ENCODE measurements at places on chromosomes 6 and 20.
A peak's percentile ranks its signal among the peaks of the same experiment; 100 is the strongest.

- DNase-seq = peak; percentile 80
Measured at GRCh38 chr6:29723262-29723665, at the start of gene HLA-F. Gene HLA-F, plus strand, starts transcription at chr6:29723434. Its CDS starts 30 bp downstream, at chr6:29723464.

DNA sequence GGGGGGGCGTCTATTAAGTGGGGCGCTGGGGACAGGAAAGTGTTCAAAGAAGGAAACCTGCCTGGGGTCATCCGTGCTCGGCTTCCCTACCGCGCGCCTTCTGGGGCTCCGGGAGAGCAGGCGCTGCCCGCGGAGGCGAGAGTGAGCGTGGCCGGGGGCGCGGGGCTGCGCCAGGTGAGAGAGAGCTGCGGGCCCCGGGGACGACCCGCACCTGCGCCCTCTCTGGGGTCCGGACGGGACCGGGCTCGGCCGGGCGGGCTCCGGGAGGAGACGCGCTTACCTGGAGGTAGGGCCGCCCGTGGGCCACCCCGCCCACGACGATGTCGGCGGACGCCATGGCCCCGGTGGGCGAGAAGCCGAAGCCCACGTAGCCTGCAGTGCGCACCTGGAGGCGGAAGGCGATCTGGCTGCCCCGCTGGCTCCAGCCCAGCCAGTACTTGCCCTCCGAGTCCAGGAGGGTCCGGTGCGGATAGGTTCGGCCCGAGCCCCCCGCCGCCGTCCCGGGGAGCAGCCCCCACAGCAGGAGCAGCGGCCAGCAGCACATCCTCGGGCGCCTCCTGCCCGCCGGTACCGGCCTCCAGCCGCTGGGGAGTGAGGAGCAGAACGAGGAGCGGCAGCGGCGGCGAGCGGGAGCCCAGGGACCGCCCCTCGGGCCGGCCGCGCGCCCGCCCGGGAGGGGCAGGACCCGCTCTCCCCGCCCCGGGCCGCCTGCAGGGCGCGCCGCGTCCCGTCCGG is at the start of gene MOXD1:
Gene MOXD1, minus strand, starts transcription at position 593 of the 735 bp plus-strand sequence. Its CDS starts 49 bp downstream, at position 544.
- DNase-seq = peak; percentile 51

- DNase-seq = peak; percentile 46
Measured at GRCh38 chr20:17912916-17913315, 55.7 kb downstream of the SNX5 start.

DNA sequence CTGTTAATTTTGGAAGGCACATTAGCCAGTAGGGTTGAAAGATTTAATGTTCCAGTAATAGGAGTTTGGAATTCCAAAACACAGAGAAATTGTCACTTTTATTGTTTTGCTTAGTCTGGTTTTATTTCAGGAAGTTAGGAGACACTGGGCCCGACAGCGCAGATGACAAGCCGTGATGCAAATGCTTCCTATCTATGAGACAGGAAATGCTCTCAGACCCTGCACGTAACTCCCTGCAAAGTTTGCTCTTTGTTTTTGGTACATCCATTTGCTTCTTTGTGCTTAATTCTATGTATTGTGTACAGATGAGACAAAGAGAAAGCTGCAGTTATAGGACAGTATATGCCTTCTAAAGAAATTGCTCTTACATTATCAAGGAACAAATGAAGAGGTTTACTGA is 201.6 kb upstream of the SGK1 start:
- no peak for DNase-seq

DNA sequence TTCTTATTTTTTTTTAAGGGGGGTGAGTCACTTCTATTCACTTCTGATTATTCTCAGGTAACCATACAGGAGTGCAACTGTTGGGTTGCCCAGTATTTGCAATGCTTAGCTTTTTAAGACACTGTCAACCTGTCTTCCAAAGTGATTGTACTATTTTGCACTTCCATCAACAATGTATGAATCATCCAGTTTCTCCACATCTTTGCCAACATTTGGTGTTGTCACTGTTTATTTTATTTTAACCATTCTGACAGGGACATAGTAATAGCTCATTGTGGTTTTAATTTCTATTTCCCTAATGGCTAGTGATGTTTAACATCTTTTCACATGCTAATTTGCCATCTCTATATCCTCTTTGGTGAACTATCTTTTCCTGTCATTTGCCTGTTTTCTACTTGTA is 1.4 kb upstream of the SLC13A3 start:
- no peak for DNase-seq

DNA sequence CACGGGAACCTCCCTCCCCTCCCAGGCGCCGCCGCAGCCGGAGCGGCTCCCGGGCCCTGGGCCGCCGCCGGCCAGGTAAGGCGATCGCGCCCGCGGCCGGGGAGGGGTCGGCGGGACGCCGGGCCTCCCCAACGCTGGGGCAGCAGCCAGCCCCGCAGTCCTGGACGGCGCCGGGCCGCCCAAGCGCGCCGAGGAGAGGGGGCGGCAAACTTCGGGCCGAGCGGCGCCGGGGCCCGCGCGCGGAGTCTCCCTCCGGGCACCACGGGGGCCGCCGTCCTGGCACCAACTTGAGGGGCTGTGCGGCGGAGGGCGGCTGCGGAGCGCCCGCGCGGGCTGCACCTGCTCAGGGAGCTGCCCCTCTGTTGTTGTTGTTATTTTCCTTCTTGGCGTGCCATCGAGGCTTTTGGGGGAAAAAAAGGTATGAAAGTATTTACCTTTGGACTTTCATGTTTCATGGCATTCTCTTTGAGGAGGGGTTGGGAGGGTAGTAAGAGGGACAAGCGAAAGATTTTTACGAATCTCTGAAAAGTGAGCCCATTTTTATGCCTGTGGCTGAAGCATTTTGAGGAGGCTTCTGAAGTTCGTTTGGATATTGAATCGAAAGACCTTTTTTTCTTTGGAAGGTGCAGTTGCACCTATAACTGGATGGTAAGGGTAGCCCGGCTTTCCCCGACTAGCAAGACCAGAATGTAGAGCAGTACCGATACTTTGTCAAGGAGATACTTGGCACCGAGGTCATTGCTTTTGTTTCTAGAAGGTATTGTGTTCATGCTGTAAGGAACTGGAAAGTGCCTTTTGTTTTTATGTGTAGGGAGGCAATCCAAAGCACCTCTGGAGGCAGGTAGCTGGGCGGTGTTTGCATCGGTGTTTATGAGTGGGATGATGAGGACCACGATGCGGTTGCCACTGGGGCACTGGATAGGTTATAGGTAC is at the start of gene RNF182:
Gene RNF182, plus strand, starts transcription at position 4 of the 933 bp plus-strand sequence. CDS start 52,168 bp downstream, outside the sequence.
- DNase-seq = no peak

GRCh38 chr6:87944541-87944954 is 103.1 kb upstream of the SPACA1 start:
- peak; percentile 35 for DNase-seq

- DNase-seq = peak; percentile 25
Measured at GRCh38 chr6:128605961-128606360, 85.6 kb upstream of the PTPRK start.

GRCh38 chr6:168632694-168633093 is 191.7 kb downstream of the SMOC2 start:
- no peak for DNase-seq

GRCh38 chr6:73710470-73710869 is 14.5 kb downstream of the CD109 start:
- no peak for DNase-seq

DNA sequence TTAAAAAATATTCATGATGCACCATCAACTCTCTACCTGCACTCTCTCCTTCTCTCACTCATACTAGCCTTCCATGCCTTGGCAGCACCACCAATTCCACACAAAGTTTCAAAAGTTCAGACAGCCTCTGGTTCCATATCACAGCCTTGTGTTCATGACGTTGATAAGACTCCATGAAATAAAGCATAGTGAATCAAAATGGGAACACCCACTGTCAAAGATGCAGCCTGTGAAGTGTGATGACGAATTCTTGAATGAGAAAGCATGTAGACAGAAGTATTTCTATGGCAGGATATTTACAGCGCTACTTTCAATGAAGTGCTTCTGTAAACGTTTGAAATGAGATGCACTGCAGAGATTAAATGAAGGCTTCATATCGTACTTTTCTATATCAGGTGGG is 77.3 kb upstream of the FERMT1 start:
- DNase-seq = no peak

GRCh38 chr6:6362056-6362840 is 41.8 kb upstream of the F13A1 start:
- no peak for DNase-seq

- DNase-seq = no peak
Measured at GRCh38 chr6:137755284-137755683, 111.8 kb upstream of the TNFAIP3 start.

DNA sequence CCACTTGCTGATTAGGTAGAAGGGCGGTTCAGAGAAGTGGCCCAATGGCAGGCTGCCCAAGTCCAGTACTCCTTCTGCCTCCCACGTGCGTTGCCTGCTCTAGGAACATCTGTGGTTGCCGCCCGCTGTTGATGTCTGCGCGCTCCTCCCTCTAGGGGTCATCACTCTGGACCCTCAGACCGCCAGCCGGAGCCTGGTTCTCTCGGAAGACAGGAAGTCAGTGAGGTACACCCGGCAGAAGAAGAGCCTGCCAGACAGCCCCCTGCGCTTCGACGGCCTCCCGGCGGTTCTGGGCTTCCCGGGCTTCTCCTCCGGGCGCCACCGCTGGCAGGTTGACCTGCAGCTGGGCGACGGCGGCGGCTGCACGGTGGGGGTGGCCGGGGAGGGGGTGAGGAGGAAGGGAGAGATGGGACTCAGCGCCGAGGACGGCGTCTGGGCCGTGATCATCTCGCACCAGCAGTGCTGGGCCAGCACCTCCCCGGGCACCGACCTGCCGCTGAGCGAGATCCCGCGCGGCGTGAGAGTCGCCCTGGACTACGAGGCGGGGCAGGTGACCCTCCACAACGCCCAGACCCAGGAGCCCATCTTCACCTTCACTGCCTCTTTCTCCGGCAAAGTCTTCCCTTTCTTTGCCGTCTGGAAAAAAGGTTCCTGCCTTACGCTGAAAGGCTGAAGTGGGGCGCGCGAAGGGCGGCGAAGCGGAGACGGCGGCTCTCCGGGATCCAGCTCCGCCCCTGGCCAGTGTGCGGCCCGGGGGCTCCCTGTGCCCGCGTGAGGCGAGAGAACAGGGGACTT is 8.5 kb downstream of the TRIM15 start:
- no peak for DNase-seq

DNA sequence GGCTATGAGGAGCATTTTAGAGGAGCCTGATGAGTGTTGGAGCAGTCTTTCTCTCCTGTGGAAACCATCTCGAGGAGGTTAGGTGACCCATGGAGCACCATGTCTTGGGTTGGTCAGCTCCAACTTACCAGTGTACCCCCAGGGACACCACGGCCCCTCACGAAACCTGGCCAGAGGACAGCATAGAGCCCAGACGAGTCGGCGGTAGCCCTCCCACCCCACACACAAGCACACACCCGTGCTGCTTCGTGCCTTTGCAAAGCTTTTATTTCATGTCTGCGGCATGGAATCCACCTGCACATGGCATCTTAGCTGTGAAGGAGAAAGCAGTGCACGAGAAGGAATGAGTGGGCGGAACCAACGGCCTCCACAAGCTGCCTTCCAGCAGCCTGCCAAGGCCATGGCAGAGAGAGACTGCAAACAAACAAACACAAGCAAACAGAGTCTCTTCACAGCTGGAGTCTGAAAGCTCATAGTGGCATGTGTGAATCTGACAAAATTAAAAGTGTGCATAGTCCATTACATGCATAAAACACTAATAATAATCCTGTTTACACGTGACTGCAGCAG is 53.6 kb downstream of the EZR start:
- no peak for DNase-seq

GRCh38 chr6:33018904-33019303 is 9.5 kb upstream of the HLA-DOA start:
- no peak for DNase-seq

DNA sequence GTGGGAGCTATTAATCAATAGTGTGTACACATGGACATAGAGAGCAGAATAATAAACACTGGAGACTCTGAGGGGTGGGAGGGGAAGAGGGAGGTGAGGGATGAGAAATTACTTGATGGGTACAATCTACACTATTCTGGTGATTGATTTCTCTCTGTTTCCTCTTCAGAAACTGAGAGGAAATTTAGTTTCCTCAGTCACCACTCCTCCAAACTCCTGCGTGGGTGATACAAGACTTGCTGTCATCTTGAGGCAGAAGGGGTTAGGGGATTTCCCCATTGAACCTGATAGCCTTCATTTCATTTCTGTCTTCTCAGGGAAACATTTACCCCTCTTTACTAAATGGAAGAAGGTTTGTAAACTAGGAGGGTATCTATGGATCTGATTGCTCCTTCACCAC is 84.3 kb upstream of the ESR1 start:
- no peak for DNase-seq

DNA sequence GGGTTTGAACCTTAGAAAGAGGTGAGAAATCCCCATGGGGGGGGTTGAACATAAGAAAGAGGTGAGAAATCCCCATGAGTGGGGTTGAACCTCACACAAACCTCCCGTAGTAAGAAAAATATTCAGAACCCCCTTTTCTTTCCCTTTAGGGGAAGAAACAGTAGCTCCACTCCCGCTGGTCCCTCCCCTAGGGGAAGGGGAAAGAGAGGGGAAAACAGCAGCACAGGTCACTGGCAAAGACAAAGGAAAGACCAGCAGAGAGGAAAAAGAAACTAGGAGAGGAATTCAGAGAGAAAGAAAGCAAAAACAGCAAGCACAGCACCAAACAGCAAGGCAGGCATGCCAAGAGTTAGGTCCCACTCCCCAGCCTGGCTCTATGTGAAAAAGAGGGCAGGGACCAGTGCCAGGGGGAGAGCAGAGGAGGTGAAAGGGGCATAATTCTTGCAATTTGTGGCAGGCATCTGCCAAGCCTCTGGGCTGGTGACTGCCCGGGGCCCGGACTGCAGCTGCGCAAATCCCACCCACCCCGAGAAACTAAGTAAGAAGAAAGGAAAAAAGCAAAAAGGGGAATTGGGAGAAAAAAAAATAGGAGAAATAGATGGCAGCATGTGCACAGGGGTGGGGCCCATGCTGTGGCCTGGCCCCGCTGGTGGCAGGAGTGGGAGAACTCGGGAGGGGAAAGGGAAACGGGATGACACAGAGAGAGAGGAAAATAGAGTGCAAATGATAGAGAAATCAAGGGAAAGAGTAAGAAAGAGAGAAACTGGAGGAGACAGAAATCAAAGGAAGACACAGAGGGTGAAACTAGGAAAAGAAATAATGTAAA is 15.1 kb upstream of the GOPC start:
- DNase-seq = no peak

- DNase-seq = no peak
Measured at GRCh38 chr20:31473331-31474096, 1.4 kb downstream of the DEFB124 start.

DNA sequence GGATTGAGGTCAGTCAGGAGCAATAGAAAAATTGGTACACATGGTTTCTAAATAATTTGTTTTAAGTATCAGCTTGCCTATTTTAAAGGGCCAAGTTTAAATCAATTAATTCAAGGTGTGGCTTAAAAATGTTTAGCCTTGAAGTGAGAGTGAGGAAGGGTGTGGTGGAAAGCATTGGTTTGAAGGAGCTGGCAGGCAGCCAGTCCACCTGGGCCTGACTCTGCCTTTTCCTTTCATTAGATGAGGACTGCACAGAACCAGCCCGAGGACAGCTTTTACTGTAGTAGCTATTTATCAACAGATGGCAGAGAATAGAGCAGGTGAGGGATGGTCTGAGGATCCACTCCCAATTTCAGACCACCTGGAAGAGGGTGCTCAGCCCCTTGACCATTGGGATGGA is 42.4 kb downstream of the DHX35 start:
- DNase-seq = no peak

GRCh38 chr6:145878591-145879295 is 64.1 kb upstream of the FBXO30 start:
- no peak for DNase-seq

- no peak for DNase-seq
Measured at GRCh38 chr6:11645016-11645415, 107.5 kb downstream of the TMEM170B start.
